SHP77 treated with DMSO at 0.1 percent for 48 hours (cell line): ENCODE measurements at places on chromosomes 13 and 19.

DNA sequence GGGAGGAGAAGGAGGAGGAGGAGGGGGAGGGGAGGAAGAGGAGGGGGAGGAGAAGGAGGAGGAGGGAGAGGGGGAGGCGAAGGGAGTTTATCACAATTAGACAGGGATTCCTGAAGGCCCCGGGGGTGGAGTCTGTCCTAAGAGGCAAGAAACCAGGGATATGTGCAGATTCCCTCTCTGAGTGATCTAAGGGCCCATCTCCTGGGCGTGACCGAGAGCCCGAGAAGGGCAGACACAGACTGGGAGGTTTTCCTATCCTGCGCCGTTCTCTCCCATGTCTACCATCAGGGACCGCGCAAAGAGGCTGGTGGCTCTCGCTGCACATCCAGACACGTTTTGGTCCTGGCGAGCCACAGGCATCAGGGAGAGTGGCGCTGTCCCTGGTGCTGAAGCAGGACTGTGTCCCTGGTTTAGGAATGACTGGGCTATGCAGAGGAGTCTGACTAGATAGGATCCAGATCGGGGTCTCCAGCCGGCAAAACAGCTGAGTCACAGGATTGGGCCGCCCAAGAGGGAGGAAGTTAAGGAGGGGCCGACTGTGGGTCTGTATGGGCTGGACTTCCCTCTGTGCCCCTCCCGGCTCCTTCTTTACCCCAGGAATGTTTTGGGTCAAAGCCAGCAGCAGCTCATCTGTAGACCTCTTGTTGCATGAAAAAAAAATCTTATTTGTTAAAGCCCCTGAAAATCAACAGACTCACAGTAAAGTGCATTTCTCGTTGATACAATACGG lies 17.9 kb upstream of the ZNF175 start:
- no peak for DNase-seq

DNA sequence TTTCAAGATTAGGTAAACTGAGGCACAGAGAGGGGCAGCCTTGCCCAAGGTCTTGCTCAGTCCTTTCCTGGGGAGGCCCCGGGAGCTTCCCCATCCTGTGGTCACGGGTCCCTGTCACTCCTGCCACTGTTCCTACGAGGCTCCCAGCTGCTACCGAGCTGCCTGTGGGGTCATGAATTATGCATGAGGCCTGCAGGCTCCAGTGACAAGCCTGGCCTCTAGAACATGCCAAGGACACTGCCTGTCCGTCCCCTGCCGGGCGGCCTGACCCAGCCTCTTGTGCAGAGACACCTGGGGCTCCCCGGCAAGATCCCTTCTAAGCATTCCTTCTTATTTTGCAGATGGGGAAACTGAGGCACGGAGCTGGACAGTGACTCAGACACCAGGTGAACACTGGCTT lies 2.7 kb downstream of the FCHO1 start:
- peak; percentile 24 for DNase-seq

- no peak for DNase-seq
Measured at GRCh38 chr19:36577271-36577996, 4.3 kb upstream of the ZNF529 start.

GRCh38 chr19:55460670-55461258 lies 678 bp downstream of the ISOC2 start:
- peak; percentile 59 for DNase-seq

DNA sequence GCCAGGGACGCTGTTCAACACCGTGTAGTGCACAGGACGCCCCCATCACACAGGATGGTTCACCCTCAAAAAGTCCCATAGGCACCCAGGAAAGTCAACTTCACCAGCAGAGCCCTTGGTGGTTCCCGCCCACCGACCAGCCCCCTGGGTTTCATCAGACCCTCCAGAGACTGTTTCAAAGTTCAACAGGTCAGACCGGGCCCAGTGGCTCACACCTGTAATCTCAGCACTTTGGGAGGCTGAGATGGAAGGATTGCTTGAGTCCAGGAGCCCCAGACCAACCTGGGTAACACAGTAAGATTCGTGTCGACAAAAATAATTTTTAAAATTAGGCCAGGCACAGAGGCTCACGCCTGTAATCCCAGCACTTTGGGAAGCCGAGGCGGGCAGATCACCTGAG lies 61.0 kb downstream of the MYO9B start:
- DNase-seq, result no peak

- DNase-seq, result no peak
Measured at GRCh38 chr13:30847650-30848307, 58.3 kb upstream of the MEDAG start.

DNA sequence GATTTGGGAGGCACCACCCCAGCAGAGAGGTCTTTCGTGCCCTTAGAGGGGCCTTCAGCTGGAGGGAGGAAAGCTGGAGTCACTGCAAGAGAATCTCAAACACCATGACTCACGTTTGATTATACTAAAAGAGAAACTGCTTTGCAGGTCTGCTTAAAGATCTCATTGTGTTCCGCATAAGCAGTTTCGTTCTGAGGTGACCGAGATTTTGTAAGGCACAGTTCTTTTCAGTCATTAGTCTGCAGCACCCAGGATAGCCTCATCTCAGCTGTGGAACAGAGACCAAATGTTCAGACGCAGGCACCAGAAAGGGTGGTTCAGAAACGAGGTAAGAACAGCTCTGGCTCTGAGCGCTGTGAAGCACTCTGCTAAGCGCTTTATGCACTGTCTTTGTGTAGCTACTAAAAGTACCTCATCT lies 71.2 kb upstream of the GTF3A start:
- DNase-seq, result no peak

GRCh38 chr13:111904701-111905608 lies 162.0 kb upstream of the SOX1 start:
- DNase-seq, result no peak

- no peak for DNase-seq
Measured at GRCh38 chr13:20700288-20700687, 3.2 kb upstream of the IL17D start.
